ENCODE measurements at places on chromosomes 13 and 19.

DNA sequence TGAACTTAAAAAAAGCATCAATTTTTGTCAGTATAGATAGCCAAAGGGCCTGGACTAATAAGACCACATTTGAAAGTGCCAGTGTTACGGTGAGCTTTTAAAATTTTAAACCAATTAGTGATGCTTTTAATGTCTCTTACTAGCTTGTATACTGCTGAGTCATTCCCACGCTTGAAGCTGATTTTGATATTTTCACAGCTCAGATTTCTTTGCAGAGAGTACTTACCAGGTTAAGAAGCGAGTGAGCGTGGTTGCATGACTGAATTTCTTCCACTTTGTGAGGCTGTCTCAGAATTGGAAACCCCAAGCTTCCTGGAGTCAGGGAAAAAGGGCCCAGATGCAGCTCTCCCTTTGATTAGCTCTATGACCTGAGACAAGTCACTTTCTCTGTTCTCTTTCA lies 74.5 kb upstream of the NBEA start:
- DNase-seq: no peak

GRCh38 chr19:22545751-22546150 lies 88.4 kb upstream of the ZNF492 start:
- DNase-seq: no peak

GRCh38 chr19:48724796-48725753 lies 5.5 kb upstream of the MAMSTR start:
- DNase-seq: no peak

DNA sequence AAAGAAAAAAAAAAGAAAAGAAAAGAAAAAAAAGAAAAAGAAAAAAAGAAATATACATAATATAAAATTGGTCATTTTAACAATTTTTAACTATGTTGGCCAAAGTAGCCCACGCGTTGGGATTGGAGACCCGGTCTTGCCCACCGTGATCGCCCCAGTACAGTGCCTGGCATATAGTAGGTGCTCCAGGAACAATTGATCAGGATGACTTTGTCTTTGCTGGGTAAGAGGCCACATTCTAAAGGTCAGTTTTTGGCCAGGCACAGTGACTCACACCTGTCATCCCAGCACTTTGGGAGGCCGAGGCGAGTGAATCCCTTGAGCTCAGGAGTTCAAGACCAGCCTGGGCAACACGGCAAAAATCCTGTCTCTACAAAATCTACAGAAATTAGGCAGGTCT lies 3.8 kb upstream of the ANGPTL4 start:
- no peak for DNase-seq

- DNase-seq: no peak
Measured at GRCh38 chr19:10625762-10626138, 397 bp downstream of the SLC44A2 start.

GRCh38 chr19:55579766-55580621 lies 654 bp downstream of the ZNF579 start:
- no peak for DNase-seq

DNA sequence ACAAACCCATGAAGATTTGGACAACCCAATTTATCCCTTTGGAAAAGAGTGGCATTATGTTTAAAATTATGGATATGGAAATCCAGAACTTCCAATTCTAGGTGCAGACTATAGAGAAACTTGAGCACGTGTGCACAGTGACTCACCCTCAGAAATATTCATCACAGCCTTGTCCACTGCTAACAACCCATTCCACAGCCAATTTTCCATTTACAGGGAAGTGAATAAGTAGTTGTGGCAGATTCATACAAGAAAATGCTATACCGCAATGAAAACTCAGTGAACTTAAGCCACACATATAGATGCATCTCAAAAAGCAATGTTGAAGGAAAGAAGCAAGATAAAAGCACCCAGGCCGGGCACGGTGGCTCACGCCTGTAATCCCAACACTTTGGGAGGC lies 133.3 kb downstream of the USP12 start:
- DNase-seq: no peak

- DNase-seq: no peak
Measured at GRCh38 chr13:33757713-33758112, 60.2 kb upstream of the RFC3 start.

GRCh38 chr19:49579947-49580263 lies 451 bp downstream of the NOSIP start:
- DNase-seq: no peak

DNA sequence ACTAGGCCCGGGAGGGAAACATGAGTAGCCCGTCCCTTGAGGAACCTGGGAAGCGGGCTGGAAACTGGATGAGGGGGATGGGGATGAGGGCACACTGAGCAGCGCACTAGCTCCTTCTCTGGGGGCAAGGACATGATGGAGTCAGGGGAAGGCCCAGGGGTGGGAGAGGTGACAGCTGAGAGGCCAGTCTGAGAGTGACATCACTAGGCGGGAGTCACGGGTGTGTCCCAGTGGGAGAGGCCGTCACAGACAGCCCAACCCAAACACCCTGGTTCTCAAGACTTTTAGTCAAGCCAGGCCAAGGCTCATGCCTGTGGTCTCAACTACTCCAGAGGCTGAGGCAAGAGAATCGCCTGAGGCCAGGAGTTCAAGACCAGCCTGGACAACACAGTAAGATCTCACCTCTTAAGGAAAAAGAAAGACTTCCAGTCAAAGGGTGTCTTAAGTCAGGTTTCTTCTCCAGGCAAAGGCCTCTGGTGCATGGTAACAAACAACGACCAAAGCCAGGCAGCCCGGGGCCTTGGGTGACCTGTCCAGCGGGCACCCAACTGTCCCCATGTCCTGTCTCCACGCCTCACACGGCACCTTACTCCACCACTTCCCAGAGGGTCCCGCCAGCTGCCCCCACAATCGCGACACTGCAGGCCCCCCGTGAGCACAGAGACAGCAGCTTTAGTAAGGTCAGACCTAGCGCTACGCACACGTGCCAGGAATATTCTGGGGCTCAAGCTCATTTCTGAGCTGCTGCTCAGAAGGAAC lies 25.5 kb upstream of the TIMM44 start:
- DNase-seq: no peak

- no peak for DNase-seq
Measured at GRCh38 chr19:19361075-19361594, 40.5 kb downstream of the MAU2 start.

- DNase-seq: no peak
Measured at GRCh38 chr13:111201304-111201940, 86.3 kb downstream of the ARHGEF7 start.

DNA sequence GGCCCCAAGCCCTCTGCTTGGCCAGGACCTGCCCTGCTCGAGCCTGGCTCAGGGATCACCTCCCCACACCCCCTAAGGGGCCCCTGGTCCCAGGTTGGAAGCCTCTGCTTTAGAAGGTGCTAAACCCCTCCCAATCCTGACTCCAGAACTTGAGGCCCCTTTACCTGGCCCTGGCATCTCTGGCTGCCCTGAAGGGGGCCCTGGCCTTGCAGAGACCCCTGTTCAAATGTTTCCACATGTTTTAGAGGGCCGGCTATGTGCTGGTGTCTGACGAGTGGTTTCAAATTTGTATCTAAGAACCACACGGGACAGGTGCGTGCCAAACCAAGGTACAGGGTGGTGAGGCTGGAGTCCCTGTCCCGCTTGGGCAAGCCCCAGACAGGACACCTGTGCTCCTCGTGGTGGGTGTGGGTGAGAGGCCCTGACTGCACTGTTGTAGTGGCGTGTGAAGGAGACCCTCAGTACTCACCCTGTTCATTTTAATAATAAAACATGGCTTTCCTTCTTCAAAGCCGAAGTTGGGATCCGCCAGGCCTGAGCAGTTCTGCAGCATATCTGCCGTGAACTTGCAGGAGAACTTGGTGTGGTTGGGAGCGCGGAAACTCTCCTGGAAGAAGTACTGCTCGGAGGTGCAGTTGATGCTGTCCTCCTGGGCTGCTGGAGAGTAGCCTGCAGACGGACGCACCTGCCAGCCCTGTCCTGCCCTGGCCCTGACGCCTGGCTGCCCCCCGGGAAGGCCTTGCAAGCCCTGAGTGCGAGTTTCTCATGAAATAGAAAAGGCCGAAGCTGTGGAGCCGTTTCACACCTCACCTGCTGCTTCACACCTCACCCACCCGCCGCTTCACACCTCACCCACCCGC lies 5.4 kb downstream of the ATP4B start:
- DNase-seq: no peak

DNA sequence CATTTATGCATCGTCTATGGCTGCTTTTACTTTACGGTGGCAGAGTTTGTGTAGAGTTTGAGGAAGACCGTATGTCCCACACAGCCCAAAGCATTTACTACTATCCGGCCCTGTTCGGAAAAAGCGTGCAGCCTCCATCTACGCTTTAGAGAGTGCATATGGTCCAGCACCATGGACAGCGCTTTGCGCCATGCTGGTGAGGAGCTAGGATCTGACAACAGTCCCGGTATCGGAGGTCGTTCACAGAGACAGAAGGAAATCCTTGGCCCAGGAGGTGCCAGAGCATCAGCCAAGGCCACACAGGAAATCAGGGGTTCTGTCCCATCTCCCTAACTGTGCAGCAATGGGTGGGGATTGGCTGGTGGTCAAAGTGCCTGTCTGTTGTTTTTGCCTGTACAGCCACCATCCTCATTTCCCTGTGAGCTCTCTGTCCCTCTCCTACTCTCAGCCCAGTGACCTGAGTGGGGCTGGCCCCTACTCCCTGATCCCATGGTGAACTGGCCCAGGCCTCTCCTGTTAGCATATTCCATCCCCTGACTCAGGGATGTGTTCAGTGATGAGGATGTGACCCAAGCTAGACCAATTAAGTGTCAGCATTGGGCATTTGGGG lies 16.2 kb upstream of the PRODH2 start:
- no peak for DNase-seq
